ENCODE measurements at places on chromosomes 3 and 15.

- peak; percentile 74 for DNase-seq
These were observed 226.9 kb downstream of the ADAMTS9 start for GRCh38 chr3:64460877-64461276.

DNA sequence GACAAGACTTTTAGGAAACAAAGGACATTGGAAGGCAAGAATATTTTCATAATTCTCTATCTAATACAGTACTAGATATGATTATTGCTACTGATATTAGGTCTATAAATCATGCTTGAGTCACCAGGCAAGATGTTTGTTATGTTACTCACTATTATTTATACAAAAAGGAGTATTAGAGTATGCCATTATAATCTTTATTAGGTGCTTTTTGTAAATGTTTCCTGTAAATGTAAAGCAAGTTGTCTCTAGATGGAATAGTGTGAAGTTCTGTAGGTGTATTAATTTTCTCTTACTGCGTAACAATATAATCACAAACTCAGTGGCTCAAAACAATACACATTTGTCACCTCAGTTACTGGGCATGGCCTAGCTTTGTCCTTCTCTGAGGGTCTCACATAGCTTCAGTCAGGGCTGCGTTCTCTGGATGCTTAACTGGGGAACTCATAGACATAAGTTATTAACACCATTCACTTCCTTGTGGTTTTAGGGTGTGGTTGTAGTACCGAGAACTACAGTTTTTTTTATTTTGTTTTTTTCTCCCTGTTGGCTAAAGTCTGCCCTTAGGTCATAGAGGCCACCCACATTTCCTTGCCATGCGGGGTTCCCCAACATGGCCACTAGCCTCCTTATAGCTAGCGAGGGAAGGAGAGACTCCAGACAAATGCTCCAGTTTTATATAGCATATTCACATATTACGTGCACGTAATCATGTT lies 20.3 kb upstream of the MAP3K13 start:
- DNase-seq: no peak

DNA sequence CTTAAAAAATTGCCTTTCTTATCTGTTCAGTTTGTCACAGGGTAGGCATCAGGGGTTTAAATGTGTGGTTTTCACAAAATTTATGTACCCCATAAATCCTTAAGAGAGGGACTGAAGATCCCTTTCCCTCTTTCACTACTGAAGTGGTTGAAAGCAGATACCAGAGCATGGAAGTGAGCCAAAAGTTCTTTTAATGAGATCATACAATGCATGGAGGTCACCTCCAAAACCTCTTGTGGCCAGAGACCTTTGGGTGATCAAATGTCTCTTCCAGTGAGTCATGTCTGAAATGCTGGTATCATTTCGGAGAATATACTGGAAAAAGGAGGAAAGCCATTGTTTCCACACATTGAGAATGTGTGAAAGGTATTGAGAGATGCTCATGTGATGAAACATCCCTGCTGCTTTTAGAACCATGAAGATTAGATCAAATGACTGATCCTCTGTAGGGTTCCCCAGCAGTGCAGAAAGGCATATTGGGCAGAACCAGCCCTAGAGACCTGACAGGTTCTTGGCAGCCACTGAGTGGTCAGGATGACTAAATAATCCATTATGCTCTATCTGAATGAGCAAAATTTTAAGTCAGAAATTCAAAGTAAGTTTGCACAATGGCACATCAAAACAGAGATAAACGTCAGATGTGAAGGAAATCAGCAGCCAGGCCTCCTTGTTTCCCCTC lies 165.8 kb upstream of the SLC2A2 start:
- DNase-seq: peak; percentile 52

DNA sequence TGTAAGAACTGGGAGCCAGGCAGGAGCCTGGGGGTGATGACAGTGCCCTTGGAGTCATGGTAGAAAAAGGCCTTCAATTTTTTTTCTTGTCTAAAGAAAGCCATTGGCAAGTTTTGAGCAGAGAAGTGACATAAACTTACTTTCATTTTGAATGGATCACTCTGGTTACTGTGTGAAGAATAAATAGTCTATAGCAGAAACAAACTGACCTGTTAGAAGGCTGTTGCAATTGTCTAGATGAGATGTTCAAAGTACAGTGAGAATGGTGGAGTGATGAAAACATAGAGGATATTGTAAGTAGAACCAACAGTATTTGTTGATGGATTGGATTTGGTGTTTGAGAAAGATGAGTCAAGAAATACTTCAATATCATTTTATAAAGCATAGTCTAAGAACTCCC lies 439.9 kb downstream of the TBL1XR1 start:
- no peak for DNase-seq

DNA sequence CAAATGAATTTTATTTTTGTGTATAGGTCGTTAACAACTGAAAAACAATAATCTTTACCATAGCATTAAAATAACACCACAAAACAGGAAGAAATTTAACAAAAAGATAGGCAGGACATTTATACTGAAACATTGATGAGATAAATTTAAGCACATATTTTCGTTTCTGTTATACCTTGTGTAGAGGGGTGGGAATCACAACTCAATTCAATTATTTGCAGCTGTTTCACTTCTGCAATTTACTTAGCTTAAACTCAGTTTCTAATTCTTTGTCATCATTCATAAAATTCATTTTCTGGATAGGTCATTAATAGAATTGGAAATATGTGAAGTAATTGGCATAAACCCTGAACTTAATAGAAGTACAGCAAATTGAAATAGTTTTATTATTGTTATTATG lies 42.3 kb downstream of the TP63 start:
- DNase-seq: no peak

GRCh38 chr15:79736435-79737000 lies 160.3 kb downstream of the MTHFS start:
- no peak for DNase-seq

DNA sequence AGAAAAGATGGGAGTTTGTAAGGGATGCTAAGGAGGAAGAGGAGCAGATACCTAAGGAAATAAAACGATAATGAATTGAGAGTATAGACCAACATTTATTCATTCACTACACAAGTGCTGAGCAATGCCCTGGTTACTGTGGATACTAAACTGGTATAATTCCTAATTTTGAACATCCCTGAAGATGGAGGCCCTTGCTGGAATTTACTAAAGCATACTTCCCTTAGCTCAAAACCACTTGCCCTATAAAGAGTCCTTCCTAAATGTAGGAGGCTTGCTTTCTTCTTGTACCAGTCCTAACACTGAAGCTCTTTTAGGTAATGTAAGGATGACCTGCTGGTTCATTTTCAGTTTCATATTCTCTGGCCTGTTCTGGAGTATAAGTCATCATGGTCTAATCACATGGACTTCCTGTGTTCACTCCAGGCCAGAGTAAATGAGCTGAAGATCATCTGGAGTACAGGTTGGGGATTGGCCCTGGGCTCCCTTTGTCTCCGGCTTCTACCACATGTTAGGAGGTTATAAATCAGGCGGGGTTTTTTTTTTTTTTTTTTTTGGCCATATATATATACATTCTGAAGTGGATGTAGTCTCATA lies 40.1 kb upstream of the MTMR10 start:
- no peak for DNase-seq

- DNase-seq: no peak
These were observed 54.1 kb upstream of the HES1 start for GRCh38 chr3:194081826-194082225.

GRCh38 chr3:160401291-160402095 lies 2.0 kb downstream of the SMC4 start:
- peak; percentile 39 for DNase-seq

DNA sequence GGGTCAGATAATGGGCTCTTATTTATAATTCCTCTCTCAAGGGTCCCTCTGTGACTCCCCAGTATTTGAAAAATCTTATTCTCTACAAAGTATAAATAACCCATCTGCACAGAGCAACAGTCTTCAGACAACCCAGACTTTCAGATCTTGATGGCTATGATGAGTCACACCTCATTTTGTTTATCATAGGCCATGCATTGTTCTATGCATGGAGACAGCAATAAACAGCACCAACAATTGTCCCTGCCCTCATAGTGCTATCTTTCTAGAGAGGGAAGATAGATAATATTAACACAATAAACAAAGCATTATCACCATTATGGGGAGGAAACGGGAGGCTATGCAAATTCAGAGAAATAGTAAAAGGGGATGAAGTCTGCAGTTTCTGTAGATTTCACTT lies 13.4 kb downstream of the FHIT start:
- no peak for DNase-seq

DNA sequence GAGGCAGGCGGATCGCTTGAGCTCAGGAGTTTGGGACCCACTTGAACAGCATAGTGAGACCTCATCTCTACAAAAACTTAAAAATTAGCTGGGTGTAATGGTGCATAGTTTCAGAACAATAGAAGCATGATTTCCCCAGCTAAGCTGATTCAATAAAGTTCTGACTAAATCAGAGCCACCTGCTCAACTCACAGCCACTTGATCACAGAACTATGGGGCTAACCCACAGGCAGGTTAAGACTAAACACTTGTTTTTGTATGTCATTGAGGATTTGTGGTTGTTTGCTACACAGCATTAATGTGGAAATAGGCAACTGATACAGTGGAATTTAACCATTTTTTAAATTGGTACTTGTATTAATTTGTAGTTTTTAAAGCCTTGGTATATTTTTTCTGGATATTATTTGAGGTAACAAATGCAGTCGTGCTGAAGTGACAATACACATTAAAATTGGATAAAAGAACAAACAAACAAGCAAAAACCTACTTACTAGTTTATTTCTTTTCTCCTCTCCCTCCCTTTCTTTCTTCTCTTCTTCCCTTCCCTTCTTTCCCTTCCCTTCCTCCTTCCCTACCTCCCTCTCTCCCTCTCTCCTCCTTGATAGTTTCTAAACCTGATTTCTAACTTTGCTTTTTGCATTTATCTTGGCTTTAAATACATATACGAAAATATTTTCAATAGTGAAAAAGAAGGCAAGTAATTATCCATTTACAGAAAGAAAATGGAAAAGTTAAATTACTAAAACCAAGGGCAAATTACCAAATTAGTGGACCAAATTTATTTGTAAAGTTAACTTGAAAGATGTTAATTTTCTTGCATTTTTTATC lies 32.1 kb downstream of the OXSM start:
- DNase-seq: no peak

DNA sequence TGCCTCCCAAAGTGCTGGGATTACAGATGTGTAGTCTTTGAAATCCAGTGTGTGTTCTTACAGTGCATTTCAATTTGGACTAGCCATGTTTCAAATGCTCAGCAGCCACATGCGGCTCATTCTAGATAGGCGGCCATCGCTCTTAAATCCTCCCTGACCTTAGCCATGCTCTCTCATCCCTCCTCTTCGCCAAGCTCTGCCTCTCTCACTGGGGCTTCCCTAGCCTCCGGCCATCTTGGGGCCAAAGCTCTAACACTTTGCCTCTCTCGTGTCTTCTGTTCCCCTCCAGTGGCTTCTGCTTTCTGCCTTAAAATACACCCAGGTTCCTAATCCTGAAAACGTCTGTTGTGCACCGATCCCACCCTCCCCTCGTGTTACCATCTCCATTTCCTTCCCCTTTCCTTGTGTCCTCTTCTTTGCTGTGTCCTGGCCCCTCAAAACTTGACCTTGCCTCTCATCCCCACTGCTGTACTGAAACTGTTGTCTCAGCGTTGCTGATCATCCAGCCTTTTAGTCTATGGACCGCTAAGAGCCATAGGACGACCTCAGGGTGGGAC lies 1.4 kb upstream of the GHRL start:
- no peak for DNase-seq

- DNase-seq: no peak
These were observed 63.9 kb upstream of the TSEN2 start for GRCh38 chr3:12420393-12420792.

GRCh38 chr15:31483986-31484951 lies 157.6 kb downstream of the KLF13 start:
- no peak for DNase-seq

DNA sequence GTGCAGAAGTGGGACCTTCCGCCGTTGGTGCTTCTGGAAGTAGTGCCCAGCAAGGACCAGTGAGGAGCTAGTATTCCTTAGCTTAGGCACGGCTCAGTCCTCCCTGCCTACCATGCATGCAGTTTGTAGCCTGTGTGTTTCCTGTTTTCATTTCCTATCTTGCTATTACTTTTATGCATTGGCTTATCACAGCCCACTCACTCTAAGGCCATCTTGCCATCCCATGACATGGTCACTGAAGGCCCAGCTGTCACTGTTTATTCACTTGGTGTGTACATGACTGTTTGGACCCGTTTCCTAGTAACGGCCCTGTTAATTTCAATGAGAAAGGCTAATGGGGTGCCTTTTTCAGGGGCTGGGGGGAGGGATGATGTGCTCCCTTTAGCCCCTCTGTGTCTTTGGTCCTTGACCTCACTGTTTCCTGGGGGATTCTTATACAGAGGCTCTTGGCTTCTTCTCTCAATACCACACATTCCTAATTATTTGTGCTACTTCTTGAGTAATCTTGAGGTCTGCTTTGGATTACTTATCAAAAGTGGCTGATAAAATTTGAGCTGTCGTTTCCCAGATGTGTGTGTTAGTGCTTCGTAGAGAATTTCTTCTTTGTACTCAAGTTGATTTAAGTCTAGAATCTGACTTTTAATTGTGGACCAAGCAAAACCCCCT lies 24.5 kb upstream of the TRAK1 start:
- DNase-seq: peak; percentile 62

DNA sequence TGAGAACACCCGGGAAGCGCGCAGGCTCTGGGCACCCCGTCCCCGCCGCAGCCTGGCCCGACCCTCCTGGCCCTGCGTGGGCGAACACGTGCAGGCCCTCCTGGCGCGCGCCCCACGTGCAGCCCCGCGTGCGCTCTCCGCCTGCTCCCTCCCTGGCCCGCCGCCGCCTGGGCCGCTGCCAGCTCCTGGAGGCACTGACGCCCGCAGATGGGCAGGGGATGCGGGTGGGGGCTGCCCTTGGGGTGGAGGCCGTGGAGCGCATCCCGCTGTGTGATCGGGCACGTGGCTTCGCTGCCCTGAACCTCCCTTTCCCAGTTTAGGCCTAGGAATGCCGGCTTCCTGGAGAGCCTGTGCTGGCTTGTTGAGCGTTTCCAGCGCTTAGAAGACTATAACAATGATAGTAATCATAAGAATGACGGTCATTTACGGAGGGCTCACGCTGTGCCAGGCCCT lies 104.6 kb upstream of the SLC6A6 start:
- DNase-seq: no peak

DNA sequence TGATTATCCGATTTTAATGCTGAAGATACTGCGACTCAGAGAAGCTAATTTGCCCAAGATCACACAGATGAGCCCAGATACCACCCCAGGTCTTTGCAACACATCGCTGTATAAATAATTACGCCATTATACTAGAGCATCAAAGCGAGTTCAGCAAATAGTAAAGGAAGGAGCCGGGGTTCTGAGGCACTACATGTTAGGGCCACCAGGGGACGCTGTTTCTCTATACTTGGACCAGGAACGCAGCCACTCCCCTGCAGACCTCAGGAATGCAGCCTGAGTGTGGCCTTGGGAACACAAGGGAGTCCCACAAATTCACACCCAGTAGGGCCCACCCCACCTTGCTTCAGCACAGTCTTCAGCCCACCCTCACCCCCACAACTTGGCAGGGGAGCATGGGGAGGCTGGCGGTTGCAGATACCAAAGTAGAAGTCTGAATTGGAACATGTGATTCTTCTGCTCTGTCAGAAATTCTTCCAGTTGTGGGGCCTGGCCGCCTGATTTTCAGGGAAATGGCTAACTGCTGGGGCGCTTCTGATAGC lies 57.8 kb upstream of the RYK start:
- DNase-seq: peak; percentile 83

- no peak for DNase-seq
These were observed 334.5 kb upstream of the UMPS start for GRCh38 chr3:124395584-124396338.

Measured in fibroblast of skin of left biceps (primary cell).